ENCODE measurements at places on chromosomes 1 and 21.

DNA sequence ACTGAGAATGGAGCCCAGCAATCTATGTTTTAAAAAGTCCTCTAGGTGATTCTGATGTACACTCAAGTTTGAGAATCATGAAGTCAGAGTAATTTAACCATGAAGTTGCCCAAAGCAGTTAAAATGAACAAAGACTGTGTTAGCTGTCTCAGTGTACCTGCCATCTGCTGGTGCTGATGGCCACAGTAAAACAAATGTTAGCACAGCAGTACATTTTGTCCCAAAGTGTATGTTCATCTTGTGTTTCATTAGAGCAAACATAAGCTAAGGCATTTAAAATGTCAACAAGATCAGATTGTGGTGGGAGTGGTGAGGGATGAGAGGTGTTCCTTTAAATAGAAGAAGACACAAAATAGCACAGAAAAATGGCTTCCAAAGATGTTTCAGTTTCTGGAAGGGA is 31.1 kb downstream of the FYB2 start:
- DNase-seq, result no peak

DNA sequence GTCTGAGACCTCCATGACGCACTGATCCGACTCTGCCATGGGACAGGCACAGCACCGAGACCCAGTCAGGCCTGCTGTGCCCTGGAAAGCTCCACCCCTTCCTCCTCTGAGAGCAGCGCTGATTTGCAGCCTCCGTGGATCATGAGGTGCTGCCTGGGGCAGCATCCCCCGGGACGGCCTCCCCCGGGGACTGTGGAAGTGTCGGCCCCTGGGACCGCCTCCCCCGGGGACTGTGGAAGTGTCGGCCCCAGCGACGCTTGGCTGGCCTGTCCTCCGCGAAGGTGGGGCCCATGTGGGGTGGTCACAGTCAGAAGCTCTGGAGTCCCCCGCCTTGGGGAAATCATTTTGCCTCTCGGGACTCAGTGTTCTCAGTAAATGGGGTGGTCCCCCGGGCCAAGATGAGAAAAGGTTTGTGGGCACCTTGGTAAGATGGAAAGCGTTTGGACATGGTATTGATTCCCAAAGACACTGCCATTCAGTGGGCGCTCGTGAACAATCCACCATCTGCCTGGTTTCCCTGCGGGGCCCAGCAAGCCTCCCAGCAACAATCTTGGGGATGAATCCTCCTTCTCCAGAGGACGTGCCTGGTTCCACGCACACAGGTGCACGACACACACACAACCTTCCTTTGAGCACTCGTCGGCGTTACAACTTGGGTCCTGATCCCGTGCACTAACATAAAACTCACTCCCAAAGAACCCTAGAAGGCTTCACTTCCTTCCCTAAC is 3.0 kb downstream of the TFF2 start:
- DNase-seq, result no peak

GRCh38 chr1:117171900-117172511 is 38.7 kb downstream of the VTCN1 start:
- DNase-seq, result no peak

DNA sequence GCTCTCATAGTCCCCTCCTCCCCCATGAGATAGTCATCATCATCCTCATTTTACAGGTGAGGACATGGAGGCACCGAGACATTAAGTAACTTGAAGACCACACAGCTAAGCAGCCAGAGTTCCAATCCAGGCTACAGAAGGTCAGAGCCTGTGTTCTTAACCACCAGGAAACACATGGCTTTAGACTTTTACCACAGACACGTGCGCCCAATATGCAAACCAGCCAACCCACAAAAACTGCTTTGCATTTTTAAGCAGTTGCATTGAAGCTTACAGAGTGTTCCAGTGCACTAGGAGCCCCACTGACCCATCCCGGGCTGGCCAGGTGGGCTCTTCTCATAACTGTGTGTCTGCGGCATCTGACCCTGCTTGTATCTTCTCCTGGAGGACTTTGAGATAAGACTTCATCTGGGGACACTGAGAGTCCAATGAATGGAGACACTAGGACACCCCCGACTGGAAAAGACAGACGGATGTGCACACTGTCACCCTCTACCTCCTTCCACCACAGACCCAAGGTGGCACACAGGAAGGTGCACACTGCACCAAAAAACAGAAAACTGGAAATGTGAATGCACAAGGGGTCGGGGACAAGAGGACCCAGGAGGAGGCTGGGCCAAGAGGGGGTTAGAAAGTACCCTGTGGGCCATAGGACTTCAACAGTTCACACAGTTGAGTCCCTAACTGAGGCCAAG is 56.4 kb downstream of the ETS2 start:
- peak; percentile 38 for DNase-seq

DNA sequence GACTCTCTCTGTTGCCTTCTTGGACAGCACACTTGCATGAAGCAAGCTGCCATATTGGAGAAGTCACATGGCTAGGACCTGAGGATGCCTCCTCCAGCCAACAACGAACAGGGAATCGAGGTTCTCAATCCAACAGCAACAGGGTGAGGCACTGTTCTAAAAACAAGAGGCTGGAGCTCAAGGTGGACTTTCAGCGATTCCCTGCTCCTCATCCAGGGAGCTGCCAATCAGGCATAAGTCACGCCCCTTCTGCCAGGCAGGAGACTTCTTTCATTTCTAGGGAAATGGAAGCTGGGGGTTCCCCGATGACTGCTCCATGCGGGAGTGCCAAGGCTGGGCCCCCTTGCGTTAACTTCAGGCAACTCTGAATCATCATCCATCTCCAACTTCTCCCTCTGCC is 22.7 kb upstream of the IFNAR1 start:
- no peak for DNase-seq

DNA sequence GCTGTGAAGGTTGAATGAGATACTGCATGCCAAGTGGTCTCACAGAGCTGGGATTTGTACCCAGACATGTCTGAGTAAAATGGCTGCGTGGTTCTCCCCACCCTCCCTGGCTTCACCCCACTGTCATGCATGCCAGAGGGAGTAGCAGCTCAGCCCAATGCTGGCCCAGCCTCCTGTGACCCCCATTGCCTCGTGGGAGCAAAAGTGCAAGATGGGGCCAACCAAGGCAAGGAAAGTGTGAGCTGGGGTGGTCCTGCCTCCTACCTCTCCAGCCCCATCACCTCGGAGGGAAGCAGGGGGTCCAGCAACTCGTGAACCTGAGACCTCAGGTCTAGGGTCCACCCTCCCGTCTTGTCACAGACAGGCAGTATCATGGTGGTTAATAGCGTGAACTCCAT is 209.8 kb upstream of the GRIK3 start:
- no peak for DNase-seq

GRCh38 chr1:206960676-206961386 is 9.4 kb downstream of the FCAMR start:
- no peak for DNase-seq

- no peak for DNase-seq
Observed at GRCh38 chr1:81126989-81127581, 673.6 kb upstream of the ADGRL2 start.

GRCh38 chr1:38052750-38053415 is 6.3 kb upstream of the POU3F1 start:
- peak; percentile 29 for DNase-seq

DNA sequence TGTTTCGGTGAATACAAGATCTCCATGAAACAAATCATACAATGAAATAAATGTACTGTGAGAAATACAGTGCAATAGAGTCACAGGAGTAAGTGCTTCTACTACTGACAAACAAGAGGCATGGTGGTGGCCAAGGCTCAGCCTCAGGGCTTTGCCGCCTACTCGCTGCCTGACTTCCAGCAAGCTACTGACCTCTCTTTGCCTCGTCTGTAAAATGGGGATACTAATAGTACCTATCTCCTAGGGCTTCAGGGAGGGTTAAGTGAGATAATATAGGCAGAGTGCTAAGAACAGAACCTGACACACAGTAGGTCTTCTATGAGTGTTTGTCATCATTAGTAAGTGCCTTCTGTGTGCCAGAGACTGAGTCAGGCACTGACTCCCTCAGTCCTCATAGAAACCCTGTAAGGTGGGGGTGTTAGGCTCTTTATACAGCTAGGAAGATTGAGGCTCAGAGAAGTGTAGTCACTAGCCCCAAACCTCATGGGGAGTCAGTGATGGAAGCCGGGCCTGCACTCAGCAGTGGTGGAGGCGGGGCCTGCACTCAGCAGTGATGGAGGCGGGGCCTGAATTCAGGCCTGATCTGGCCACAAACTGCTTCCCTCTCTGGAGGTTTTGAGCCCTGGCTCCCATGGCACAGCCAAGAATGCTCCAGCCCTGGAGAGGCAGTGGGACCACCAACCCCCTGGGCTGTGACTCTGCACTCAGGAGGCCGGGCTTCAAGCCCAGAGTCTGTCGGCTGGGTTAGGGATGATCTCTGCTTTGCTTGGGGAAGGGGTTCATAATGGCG is 6.8 kb downstream of the BSND start:
- DNase-seq, result no peak

All from KBM-7 (cell line).